ENCODE measurements at places on chromosomes 2 and 18. TPM values are rescaled to one million over a fixed set of nuclear protein-coding genes. Genes with fewer than 3 reads are reported as not detected.
A peak's percentile ranks its signal among the peaks of the same experiment; 100 is the strongest.

The RPRM gene
- not detected for total RNA-seq

The PCARE gene
- total RNA-seq, result not detected

DNA sequence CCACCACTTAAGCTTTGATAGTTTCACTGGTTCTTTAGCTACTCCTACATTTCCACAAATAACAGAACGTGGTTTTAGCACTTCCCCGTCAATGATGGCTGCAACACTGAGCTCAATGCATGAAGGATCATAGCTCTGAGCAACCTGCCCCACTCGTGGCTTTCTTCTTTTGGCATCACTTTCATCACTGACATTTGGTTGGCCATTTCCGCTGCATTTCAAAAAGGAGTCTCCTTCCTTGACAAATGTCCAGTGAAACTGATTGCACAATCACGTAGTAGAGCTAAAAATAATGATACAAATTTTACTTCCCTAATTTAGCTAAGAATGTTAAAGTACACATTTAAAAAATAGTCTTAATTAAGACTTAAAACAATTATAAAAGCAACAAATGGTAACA, 205.2 kb upstream of the HDAC4 start:
- H3K36me3 ChIP-seq, result peaks cover 5% of the 10 kb centered on the region
- H3K27me3 ChIP-seq, result no peaks in the 10 kb centered on the region
- no peak for DNase-seq
- H3K4me1 ChIP-seq, result no peaks in the 10 kb centered on the region
- no peak overlapping the region for H3K27ac ChIP-seq

The CCDC68 gene
- total RNA-seq, result 0.14 TPM

DNA sequence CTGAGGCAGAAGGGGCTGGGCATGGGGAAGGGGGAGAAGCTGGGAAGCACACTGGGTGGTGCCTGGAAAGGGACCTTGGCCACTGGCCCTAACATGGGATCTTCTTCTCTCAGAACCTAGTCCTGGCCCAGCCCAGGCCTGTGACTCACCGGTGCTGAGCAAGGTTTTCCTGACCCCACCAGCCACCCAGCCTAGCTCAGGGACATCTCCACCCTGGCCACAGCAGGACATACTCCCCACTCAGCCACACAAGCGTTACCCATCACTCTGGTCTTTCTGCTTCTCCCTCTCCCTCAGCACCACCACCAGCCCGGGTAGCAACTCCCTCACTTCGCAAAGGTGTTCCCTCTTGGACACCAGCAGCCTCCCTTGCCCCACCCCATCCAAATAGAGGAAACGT, 22.8 kb downstream of the TNS1 start:
- peak overlapping the region; percentile 74 for H3K27ac ChIP-seq
- DNase-seq, result peak; percentile 29
- peaks cover 18% of the 10 kb centered on the region for H3K36me3 ChIP-seq
- no peaks in the 10 kb centered on the region for H3K27me3 ChIP-seq
- H3K4me1 ChIP-seq, result peaks cover 24% of the 10 kb centered on the region

The GALM gene
- 7.8 TPM for total RNA-seq

The OSR1 gene
- 10.8 TPM for total RNA-seq

DNA sequence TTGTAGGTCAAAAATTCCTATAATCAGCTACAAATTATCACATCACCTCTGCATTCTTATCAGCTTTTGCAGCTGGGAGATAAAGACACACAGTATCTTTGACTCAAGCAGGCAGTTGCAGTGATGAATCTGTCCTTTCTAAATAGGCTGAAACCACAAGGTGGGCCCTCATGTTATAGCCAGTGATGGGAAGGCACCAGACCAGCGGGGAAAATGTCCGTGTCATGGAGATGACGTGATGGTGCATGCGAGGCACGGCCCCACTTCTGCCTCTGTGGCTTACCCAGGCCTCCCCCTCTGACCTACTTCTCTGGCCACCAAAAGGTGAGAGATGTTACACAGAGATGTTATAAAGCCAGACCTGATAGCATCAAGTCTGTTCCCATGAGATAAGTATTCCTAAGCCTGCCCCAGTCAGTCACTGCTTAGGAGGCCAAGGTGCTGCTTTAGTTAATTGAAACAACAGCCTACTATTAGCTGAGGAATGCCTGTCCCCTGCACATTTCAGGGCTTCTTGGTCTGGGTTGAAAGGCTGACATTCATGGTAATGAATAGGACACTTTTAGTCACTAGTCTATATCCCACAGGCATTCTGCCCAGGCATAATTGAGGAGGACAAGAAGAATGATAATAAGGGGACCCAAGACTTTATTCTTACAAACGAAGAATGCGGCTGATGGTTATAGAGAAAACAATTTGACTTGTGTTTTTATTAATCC, 327.9 kb downstream of the LPIN1 start:
- no peak overlapping the region for H3K27ac ChIP-seq
- peaks cover 3% of the 10 kb centered on the region for H3K27me3 ChIP-seq
- H3K36me3 ChIP-seq, result no peaks in the 10 kb centered on the region
- H3K4me3 ChIP-seq, result no peak overlapping the region
- DNase-seq, result no peak
- peaks cover 37% of the 10 kb centered on the region for H3K4me1 ChIP-seq

DNA sequence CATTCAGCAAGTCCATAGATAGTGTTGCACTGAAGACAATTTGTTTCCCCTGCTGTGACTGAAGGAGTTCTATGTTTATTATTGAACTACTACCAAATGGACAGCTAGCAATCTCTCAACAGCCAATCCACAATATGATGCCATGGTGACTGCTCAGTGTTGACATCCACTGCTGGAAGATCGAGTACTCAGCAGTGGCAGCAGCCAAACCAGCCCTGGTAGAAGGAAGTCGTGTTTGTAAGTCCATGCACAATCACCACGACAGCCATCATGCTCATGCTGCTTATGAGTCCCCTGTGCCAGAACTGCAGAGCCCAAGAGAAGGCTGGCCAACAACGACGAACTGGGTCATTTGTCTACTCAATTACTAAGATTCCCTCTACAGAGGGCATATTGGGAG, 66.4 kb downstream of the OSR1 start:
- H3K27me3 ChIP-seq, result no peaks in the 10 kb centered on the region
- no peak overlapping the region for H3K4me3 ChIP-seq
- H3K4me1 ChIP-seq, result peaks cover 4% of the 10 kb centered on the region
- H3K27ac ChIP-seq, result no peak overlapping the region

DNA sequence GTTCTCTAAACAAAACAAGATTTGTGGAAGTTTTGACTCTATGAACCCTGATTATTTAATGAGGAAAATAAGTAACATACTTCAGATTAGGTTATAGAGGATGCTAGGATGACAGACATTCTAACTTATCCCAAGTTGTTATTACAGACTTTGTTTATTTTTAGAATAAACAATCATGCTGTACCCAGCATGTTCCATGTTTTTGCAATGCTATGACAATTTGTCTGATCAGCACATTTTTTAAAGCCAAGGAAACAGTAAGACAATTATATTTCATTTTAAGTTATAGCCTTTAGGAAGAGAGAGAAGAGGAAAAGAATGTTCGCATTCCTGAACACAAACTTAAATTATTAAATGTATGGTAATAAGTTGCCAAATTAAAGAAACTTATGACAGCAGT, 119.8 kb downstream of the KYNU start:
- no peak overlapping the region for H3K4me3 ChIP-seq
- no peaks in the 10 kb centered on the region for H3K27me3 ChIP-seq
- no peak for DNase-seq
- no peak overlapping the region for H3K27ac ChIP-seq

GRCh38 chr2:105239924-105240323, 1.6 kb upstream of the GPR45 start:
- H3K27me3 ChIP-seq, result peaks cover 2% of the 10 kb centered on the region
- peak overlapping the region; percentile 53 for H3K27ac ChIP-seq
- peaks cover 39% of the 10 kb centered on the region for H3K4me1 ChIP-seq
- H3K36me3 ChIP-seq, result no peaks in the 10 kb centered on the region
- H3K4me3 ChIP-seq, result peak overlapping the region; percentile 68
- peak; percentile 89 for DNase-seq

GRCh38 chr18:46335534-46336101, 231.4 kb downstream of the HAUS1 start:
- DNase-seq, result no peak
- peaks cover 51% of the 10 kb centered on the region for H3K27me3 ChIP-seq
- H3K4me1 ChIP-seq, result peaks cover 7% of the 10 kb centered on the region
- no peak overlapping the region for H3K4me3 ChIP-seq
- H3K36me3 ChIP-seq, result no peaks in the 10 kb centered on the region
- no peak overlapping the region for H3K27ac ChIP-seq

The PIEZO2 gene
- not detected for total RNA-seq

- no peak overlapping the region for H3K27ac ChIP-seq
- H3K4me3 ChIP-seq, result no peak overlapping the region
- DNase-seq, result no peak
- H3K36me3 ChIP-seq, result peaks cover 6% of the 10 kb centered on the region
- no peaks in the 10 kb centered on the region for H3K27me3 ChIP-seq
These were observed 109.5 kb downstream of the EIPR1 start for GRCh38 chr2:3267869-3268704.

- H3K4me3 ChIP-seq, result no peak overlapping the region
- no peaks in the 10 kb centered on the region for H3K4me1 ChIP-seq
- no peak for DNase-seq
- no peak overlapping the region for H3K27ac ChIP-seq
- H3K27me3 ChIP-seq, result peaks cover 15% of the 10 kb centered on the region
These were observed 69.7 kb downstream of the TBC1D8 start for GRCh38 chr2:101081375-101081907.

The UGT1A5 gene
- not detected for total RNA-seq

GRCh38 chr2:23213196-23213595, 171.8 kb upstream of the KLHL29 start:
- H3K4me1 ChIP-seq, result no peaks in the 10 kb centered on the region
- H3K27me3 ChIP-seq, result peaks cover 15% of the 10 kb centered on the region
- H3K4me3 ChIP-seq, result no peak overlapping the region
- no peak for DNase-seq
- H3K27ac ChIP-seq, result no peak overlapping the region

DNA sequence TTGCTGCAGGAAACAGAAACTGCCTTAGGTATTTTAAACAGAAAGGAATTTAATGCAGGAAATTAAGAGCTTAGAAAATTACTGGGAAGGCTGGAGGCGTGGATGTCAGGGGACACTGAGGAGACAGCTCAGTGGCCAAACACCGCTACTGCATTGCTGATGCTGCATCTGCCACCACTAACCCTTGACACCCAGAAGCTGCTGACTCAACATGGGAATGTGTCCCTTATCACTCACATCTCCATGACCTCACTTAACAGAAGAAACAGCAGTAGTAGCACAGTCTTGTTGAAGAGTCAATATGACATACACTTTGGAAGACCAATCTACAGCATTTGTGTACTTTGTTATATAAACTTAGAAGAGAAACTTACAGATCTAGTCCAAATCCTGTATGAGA, 906.1 kb downstream of the SLC4A3 start:
- DNase-seq, result peak; percentile 91
- peaks cover 17% of the 10 kb centered on the region for H3K36me3 ChIP-seq
- peak overlapping the region; percentile 17 for H3K4me3 ChIP-seq
- peaks cover 25% of the 10 kb centered on the region for H3K4me1 ChIP-seq
- no peaks in the 10 kb centered on the region for H3K27me3 ChIP-seq
- peak overlapping the region; percentile 41 for H3K27ac ChIP-seq

GRCh38 chr2:113060396-113060795, 1.4 kb downstream of the IL36RN start:
- no peak for DNase-seq
- no peak overlapping the region for H3K4me3 ChIP-seq
- H3K27ac ChIP-seq, result no peak overlapping the region
- no peaks in the 10 kb centered on the region for H3K4me1 ChIP-seq
- peaks cover 31% of the 10 kb centered on the region for H3K27me3 ChIP-seq

The LRPPRC gene
- 75.6 TPM for total RNA-seq

- H3K27ac ChIP-seq, result peak overlapping the region; percentile 90
- peak overlapping the region; percentile 60 for H3K4me3 ChIP-seq
- DNase-seq, result peak; percentile 44
- peaks cover 5% of the 10 kb centered on the region for H3K27me3 ChIP-seq
These were observed 57.6 kb downstream of the ATOH8 start for GRCh38 chr2:85811180-85812093.

- no peak overlapping the region for H3K4me3 ChIP-seq
- H3K4me1 ChIP-seq, result peaks cover 16% of the 10 kb centered on the region
- H3K36me3 ChIP-seq, result no peaks in the 10 kb centered on the region
- no peak for DNase-seq
These were observed 351.3 kb upstream of the RAB12 start for GRCh38 chr18:8257851-8258434.

DNA sequence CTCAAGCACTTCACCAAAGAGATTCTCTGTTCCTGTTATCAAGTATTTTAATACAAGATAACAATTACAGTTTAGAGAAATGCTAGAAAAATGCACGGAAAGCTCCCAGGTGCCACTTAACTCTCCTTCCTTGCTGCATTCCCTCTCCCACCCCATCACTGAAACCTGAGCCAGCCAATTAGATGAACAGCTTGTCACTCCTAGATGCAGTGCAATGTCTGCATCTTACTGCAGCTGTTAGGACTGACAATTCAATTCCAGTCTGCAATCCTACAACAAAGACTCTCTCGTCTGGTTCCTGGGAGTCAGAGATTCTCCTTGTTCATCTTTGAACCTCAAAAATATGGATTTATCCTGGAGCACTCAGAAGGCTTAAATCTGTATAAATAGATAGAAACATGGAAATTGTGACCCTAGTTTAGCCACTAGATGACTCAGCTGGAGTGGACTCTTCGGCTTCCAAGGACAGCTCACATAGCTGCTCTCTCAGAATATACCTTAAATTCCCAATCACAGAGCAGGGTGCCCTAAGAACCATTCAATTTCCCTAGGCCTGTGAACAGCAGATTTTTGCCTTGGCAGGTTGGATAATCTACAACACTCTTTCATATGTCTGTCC, 311.1 kb downstream of the NRXN1 start:
- H3K36me3 ChIP-seq, result no peaks in the 10 kb centered on the region
- no peak for DNase-seq
- H3K4me3 ChIP-seq, result no peak overlapping the region

DNA sequence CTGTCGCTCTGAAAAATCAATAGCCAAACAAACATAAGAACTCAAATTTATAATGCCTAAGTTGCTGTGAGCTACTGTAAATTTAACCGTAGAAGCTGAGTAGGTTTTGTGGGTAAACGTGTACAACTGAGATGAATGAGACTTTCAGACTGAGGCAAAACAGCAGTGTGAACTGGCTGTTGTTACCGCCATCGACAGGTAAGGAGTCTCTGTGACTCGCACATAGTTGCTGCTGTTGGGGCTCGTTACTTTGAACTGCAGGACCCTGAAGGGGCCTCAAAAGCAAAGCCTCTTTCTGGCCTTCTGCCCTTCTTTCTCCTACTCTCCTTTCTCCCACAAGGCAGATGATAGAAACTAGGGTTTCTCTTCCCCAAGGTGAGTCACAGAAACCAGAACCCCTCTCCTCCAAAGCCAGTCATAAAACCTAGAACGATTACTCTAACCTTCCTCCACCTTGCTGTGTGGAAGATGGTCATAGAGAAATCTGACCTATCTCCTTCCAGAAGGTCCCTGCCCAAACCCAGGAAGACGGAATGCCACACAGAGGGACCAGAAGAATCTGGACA, 101.2 kb downstream of the DLGAP1 start:
- no peak for DNase-seq
- H3K27ac ChIP-seq, result no peak overlapping the region
- H3K36me3 ChIP-seq, result no peaks in the 10 kb centered on the region
- H3K27me3 ChIP-seq, result no peaks in the 10 kb centered on the region

The CD28 gene
- not detected for total RNA-seq

GRCh38 chr2:10264506-10265328, 38.0 kb upstream of the HPCAL1 start:
- peaks cover 17% of the 10 kb centered on the region for H3K4me1 ChIP-seq
- H3K27ac ChIP-seq, result no peak overlapping the region
- peaks cover 26% of the 10 kb centered on the region for H3K27me3 ChIP-seq
- no peaks in the 10 kb centered on the region for H3K36me3 ChIP-seq
